Natural killer cell (primary cell): ENCODE measurements at places on chromosomes 6 and 20.

GRCh38 chr6:87846434-87846833, 144.4 kb upstream of the AKIRIN2 start:
- no peak for DNase-seq
- H3K4me3 ChIP-seq, result no peak overlapping the region
- H3K27ac ChIP-seq, result no peak overlapping the region
- no peaks in the 10 kb centered on the region for H3K4me1 ChIP-seq
- no peaks in the 10 kb centered on the region for H3K27me3 ChIP-seq

GRCh38 chr6:156598855-156599180, 178.4 kb upstream of the ARID1B start:
- H3K4me3 ChIP-seq, result no peak overlapping the region
- H3K27me3 ChIP-seq, result no peaks in the 10 kb centered on the region
- DNase-seq, result no peak
- no peaks in the 10 kb centered on the region for H3K36me3 ChIP-seq

DNA sequence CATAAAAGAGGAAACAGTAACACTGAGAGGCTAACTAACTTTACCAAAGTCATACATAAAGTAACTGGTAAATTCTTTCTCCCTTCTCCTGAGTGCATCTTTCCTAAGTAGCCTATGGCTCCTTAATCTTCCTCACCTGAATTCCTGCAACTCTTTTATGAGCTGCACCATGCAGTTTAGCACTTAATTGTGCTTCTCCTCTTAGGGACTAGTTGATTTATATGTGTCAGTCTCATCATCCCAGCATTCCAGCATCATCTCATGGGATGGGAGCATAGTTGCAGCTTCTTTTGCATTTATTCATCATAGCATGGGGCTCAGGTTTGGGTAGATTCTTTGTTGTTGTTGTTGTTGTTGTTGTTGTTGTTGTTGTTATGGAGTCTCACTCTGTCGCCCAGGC, 3.5 kb upstream of the TSPYL1 start:
- peaks cover 9% of the 10 kb centered on the region for H3K4me1 ChIP-seq
- H3K27ac ChIP-seq, result no peak overlapping the region
- H3K4me3 ChIP-seq, result no peak overlapping the region

DNA sequence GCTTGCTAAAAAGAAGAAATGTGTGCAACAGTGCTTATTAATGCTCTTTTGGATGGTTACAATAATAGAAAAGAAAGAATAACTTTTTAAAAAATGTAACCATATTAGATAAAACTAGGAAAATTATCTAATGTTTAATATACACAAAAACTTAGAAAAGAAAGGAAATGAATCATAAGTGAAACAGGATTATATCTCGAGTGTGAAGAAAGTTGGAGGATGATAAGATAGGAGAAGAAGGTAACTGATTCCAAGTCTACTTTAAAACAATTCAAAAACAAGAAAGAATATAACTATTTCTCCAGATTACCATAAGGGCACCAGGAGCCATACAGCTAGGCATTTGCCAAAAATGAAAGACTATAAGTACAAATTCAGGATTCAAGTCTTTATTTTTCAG, 73.0 kb downstream of the PHIP start:
- H3K4me3 ChIP-seq, result no peak overlapping the region
- DNase-seq, result no peak
- no peaks in the 10 kb centered on the region for H3K4me1 ChIP-seq
- no peak overlapping the region for H3K27ac ChIP-seq
- no peaks in the 10 kb centered on the region for H3K27me3 ChIP-seq

DNA sequence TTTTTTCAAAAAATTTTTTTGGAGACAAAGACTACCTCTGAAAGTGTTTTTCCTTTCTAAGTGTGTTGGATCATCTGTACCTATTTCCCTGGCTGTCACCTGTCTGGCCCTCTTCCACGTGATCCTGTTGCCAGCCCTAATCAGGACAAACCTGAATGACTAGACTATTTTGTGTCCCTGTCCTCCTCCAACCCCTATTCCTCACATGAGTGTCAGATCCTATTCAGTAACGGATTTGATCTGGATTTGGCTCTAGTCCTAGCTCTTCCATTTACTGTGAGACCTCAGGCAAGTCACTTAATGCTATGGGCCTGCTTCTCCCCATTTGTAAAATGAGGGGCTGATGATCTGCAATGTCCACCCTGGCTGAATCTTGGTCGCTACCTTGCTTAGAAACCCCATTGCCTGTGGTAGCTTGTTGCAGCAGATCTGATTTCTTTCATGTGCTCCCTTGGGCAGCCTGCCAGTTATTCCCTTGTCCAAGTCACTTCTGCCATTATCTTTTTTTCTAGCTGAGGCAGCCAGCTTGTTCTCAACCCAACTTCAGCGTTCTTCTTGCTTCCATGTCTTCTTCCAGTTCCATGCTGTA, 4.8 kb downstream of the PHF20 start:
- H3K4me3 ChIP-seq, result no peak overlapping the region
- H3K27me3 ChIP-seq, result no peaks in the 10 kb centered on the region
- peaks cover 8% of the 10 kb centered on the region for H3K36me3 ChIP-seq
- no peak for DNase-seq

DNA sequence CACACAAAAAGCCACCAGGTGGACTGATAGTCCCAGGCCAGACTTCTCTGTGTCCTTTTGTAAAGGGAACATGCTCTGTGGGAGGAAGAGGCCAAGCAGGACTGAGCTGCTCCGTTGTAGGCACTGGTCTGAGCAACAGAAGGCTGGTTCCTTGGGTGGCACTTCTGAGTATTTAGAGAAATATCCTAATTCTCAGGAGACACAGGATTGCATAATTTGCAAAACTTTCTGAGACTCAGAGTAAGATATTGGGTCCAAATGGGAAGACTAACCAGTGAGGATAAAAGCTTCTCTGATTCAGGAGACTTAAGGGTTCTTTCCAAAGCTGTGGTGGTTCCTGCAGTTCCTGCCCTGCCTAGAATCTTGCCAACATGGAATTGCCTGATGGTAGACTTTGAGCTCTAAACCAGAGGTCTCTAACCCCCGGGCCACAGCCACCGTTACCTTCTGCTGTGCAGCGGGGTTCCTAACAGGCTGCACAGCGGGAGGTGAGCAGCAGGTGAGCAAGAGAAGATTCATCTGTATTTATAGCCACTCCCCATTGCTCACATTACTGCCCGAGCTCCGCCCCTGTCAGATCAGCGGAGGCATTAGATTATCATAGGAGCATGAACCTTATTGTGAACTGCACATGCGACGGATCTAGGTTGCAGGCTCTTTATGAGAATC, 107.0 kb downstream of the OLIG3 start:
- H3K36me3 ChIP-seq, result no peaks in the 10 kb centered on the region
- peaks cover 45% of the 10 kb centered on the region for H3K4me1 ChIP-seq
- no peaks in the 10 kb centered on the region for H3K27me3 ChIP-seq
- no peak for DNase-seq
- H3K27ac ChIP-seq, result peak overlapping the region; percentile 12

DNA sequence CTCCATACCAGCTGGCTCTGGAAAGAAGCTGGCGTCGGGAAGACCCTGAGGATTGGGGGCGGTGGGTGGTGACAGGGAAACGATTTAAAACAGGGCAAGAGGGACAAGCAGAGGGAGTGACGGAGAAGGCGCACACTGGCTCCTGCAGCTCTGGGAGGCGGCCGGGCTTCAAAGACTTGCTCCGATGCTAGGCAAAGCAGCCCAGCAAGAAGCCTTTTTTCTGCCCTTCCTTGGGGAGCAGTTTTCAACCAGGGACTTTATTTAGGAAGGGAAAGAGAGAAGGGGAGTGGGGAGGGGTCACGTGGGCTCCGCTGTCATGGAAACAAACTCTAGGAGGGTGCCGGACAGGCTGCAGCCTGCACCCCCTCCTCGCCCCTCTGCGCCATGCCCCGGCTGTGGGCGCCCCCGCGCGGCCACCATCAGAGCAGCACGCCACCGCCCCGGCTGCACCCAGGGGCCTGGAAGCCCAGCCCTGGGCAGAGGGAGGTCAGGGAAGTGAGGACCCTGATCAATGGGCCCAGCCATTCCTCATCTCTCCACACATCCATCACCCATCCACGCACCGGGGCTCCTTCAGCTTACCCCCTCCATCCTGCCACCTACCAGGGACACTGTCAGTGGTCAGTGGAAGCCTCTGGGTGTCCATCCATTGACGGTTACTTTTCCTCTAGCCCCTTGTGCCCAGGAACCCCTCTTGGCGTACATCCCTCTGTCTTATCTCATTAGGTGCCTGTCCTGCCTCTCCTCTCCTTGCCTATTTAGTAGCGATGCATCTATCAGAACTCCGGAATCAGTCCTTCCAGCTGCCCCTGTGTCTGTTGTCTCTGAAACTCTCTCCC, 66.6 kb upstream of the CCDC167 start:
- peak; percentile 74 for DNase-seq
- H3K4me1 ChIP-seq, result peaks cover 23% of the 10 kb centered on the region
- no peaks in the 10 kb centered on the region for H3K36me3 ChIP-seq
- H3K4me3 ChIP-seq, result peak overlapping the region; percentile 11

DNA sequence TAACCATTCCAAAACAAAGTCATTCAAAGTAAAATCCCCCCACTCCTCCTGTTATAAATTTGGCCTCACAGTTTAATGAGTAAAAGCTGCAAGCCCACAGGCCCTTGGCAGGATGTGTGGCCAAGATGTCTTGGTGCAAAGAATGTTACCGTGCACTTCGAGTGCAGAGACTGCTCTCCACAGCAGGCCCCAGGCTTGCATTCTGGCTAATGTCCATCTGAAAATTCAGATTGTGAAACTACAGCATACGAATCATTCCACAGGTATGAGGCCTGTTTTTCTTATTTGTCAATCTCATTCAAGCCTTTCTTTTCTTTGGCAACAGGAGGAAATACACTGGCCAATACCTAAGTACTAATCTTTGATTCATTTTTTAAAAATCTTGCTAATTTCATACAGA, 7.1 kb downstream of the RPS6KA2 start:
- H3K4me3 ChIP-seq, result no peak overlapping the region
- H3K36me3 ChIP-seq, result no peaks in the 10 kb centered on the region
- H3K27ac ChIP-seq, result no peak overlapping the region
- H3K4me1 ChIP-seq, result no peaks in the 10 kb centered on the region

DNA sequence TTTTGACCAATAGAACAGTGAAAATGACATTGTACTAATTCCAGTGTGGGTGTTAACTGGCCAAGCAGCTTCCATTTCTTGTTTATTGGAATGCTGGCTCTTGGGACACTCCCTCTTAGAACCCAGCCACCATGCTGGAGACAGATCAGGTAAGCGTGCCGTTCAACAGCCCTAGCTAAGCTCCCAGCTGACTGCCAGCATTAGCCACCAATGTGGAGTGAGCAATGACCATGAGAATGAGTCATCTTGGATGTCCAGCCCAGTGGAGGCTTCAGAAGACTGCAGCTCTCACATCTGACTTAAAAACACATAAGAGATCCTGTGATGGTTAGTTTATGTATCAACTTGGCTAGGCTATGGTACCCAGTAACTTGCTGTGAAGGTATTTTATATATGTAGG, 3.0 kb upstream of the LINC00237 start:
- H3K4me3 ChIP-seq, result no peak overlapping the region
- no peak for DNase-seq
- H3K36me3 ChIP-seq, result no peaks in the 10 kb centered on the region
- H3K4me1 ChIP-seq, result peaks cover 14% of the 10 kb centered on the region
- peaks cover 54% of the 10 kb centered on the region for H3K27me3 ChIP-seq
- H3K27ac ChIP-seq, result no peak overlapping the region

- H3K4me1 ChIP-seq, result peaks cover 13% of the 10 kb centered on the region
- DNase-seq, result peak; percentile 86
- H3K36me3 ChIP-seq, result no peaks in the 10 kb centered on the region
- H3K4me3 ChIP-seq, result peak within 1 kb of the TSS; percentile 75
- H3K27ac ChIP-seq, result peak within 1 kb of the TSS; percentile 44
These were observed at the start of gene ZKSCAN3 for GRCh38 chr6:28349892-28350737. Gene ZKSCAN3 (plus strand): TSS chr6:28349947. CDS start chr6:28359587, 9,640 bp downstream.

DNA sequence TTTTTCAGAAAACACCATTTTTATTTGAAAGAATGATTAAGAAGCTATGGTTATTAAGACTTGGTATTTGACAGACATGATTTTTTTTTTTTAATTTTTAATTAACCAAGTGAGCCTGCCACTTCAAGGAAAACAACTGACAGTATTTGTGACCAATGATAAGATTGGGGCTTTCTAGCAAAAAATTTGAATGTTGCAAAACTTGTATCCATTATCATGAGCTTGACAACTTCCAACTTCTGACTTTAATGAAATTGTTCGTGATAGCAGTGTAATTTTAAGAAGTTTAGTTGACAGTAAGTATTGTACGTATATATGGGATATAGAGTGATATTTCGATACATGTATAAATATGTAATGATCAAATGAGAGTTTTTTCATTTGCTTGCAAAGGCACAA, 21.6 kb upstream of the POM121L2 start:
- no peak overlapping the region for H3K4me3 ChIP-seq
- H3K36me3 ChIP-seq, result no peaks in the 10 kb centered on the region
- peaks cover 3% of the 10 kb centered on the region for H3K4me1 ChIP-seq

DNA sequence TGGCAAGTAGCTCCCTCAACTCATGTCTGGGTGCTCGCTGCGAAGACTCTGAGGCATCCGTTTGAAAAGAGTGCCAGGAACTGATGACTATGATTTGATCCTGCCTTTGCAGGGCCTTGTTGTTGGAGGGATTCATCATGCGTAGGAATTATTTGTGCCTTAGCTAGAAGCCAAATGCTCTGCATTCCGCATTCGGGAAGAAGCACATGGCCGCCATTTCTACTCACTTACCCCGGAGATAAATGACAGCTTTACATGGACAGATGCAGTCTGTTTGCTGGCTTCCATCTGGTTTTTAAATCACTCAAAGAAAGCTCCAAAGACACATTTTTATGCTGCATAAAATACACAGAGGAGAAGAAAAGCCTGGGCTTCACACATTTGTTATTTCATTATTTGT, 363.3 kb upstream of the CDH4 start:
- H3K4me1 ChIP-seq, result no peaks in the 10 kb centered on the region
- no peak overlapping the region for H3K27ac ChIP-seq
- H3K27me3 ChIP-seq, result no peaks in the 10 kb centered on the region
- no peaks in the 10 kb centered on the region for H3K36me3 ChIP-seq
- no peak for DNase-seq
- H3K4me3 ChIP-seq, result no peak overlapping the region

DNA sequence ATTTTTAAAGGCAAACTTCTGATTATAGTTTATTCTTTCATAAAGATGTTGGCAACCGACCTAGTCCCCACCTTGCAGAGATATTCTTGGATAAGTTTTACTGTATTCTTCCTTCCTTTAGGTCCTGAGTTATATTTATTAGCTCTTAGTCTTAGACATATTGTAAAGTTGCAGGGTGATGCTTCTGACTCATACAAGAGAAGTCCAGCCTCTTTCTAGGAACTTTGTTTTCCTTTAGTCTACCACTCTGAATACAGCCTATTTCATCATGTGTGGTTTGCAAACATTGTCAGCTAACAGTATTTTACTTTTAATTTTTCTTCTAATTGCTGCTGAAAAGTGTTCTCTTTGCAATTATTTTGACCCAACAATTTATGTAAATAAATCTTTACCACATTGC, 686.7 kb downstream of the COL12A1 start:
- DNase-seq, result no peak
- no peaks in the 10 kb centered on the region for H3K4me1 ChIP-seq
- no peaks in the 10 kb centered on the region for H3K36me3 ChIP-seq
- H3K27me3 ChIP-seq, result no peaks in the 10 kb centered on the region
- H3K27ac ChIP-seq, result no peak overlapping the region

GRCh38 chr6:163793011-163793983, 378.8 kb downstream of the QKI start:
- no peaks in the 10 kb centered on the region for H3K36me3 ChIP-seq
- DNase-seq, result no peak
- no peaks in the 10 kb centered on the region for H3K27me3 ChIP-seq
- H3K27ac ChIP-seq, result no peak overlapping the region
